ENCODE measurements at places on chromosomes 16 and 17.

GRCh38 chr16:12110361-12111107 lies 134.0 kb downstream of the SNX29 start:
- no peak for DNase-seq

DNA sequence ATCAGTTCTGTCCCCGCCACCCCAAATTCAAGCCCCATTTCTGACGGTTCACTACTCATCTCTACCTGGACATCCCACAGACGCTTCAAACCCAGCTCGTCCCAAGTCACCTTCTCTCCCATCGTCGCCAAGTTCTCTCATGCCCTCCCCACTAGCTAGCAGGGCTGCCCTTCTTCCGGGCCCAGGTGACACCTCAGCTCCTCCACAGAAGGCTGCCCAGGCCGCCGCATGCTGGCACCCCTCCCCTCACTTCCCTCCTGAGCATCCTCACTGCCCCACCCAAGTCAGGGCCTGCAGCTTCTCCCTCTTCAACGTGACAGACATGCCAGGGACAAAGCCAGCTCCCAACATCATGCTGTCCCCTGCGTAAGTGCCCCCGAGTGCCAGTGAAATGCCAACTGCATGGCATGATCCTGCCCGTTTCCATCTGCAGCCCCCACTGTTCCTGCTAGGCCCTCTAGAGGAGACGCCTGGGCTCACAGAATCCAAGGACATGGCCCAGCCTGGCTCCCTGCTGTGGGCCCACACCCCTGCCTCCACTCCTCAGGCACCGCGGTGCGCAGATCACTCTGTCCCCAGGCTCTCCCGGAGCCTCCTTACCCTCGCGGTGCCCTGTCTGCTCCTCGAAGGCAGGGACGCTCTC lies 5.9 kb downstream of the CYB561 start:
- DNase-seq: no peak

DNA sequence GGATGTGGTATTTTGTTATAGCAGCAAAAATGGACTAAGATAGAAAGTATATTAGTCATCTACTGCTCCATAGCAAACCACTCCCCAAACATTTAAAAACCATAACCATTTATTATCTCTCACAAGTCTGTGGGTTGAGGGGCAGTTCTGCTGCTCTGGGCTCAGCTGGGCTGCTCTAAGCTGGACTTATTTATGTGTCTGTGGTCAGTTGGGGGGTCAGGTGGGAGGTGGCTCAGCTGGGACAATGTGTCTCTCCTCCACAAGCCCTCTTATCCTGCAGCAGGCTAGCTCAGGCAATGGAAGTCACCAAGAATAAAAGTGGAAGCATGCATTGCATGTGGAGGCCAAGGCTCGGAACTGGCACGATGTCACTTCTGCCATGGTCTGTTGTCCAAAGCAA lies 226.1 kb upstream of the N4BP1 start:
- DNase-seq: no peak

DNA sequence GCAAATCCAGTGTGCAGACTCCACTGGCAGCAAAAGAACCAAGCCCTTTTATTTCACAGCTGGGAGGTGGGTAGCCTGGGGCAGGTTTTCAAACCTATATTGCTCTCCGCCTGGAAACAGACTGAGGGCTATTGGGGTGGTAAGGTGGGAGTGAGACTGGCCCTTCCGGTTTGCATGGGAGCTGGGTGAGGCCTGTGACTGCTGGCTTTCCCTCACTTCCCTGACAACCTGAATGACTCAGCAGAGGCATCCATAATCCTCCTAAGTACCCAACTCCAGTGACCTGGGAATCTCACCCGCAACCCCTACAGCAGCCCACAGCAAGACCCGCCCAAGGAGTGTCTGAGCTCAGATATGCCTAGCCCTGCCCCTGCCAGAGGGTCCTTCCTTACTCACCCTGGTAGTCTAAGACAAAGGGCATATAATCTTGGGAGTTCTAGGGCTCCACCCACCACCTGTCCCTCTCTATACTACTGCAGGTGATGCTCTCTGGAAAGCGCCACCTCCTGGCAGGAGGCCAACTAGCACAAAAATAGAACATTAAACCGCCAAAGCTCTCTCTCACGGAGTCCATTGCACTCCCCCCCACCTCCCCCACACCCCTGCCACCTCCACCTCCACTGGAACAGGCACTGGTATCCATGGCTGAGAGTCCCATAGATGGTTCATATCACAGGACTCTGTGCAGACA lies 602.0 kb upstream of the C16orf82 start:
- DNase-seq: no peak

- no peak for DNase-seq
These were observed 729 bp downstream of the LONP2 start for GRCh38 chr16:48244863-48245195.

DNA sequence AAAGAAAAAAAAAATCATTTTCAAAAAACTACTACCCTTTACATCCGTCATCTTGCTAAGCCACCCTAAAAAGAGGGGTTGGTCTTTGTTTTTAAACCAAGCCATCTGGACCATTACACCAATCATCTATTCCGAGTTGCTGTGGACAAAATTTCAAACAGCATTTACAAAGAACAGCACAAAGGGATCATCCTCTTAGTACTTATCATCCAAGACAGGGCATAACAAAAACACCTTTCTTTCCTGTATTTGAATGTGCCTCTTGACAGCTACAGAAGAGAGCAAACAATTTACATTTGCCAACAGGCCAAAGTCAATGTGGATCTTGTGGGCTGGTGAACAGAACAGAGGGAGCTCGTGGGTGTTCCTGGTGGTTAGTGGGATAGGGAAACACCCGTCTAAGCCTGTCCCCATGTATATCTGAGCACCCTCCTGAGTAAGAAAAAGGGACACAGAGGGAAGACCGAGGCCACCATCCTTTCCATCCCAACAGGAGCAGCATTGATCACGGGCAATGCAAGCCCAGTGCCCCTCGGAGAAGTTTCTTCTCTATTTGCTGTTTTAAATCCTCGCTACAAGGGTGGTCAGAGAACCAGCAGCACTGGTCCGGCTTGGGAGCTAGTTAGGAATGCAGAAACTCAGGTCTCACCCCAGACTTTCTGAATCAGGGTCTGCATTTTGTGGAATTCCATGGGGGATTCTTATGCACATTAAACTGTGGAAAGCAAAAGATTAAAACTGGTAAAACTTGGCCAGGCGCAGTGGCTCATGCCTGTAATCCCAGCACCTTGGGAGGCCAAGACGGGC lies 1.9 kb downstream of the SLC39A11 start:
- DNase-seq: no peak
